NCI-H1105 (cell line): ENCODE measurements at places on chromosomes 16 and 17.

GRCh38 chr17:9187828-9188227, 166.5 kb downstream of the NTN1 start:
- no peak for DNase-seq

DNA sequence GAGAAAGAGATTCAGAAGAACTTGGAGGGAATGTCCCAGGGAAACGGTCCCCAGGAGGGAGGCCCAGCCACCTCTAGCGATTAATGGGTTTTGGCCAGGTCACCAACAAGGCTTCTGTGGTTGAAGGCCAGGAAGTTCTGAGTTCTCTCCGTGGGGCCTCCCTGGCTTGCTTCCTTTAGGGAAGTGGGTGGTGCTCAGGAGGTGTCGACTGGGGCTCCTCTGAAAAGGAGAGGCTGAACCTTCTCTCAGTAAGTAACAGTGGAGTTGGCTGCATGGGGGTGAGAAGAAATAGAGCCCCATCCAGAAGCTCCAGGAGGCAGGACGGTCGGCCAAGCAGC, 77.1 kb upstream of the GSE1 start:
- no peak for DNase-seq

DNA sequence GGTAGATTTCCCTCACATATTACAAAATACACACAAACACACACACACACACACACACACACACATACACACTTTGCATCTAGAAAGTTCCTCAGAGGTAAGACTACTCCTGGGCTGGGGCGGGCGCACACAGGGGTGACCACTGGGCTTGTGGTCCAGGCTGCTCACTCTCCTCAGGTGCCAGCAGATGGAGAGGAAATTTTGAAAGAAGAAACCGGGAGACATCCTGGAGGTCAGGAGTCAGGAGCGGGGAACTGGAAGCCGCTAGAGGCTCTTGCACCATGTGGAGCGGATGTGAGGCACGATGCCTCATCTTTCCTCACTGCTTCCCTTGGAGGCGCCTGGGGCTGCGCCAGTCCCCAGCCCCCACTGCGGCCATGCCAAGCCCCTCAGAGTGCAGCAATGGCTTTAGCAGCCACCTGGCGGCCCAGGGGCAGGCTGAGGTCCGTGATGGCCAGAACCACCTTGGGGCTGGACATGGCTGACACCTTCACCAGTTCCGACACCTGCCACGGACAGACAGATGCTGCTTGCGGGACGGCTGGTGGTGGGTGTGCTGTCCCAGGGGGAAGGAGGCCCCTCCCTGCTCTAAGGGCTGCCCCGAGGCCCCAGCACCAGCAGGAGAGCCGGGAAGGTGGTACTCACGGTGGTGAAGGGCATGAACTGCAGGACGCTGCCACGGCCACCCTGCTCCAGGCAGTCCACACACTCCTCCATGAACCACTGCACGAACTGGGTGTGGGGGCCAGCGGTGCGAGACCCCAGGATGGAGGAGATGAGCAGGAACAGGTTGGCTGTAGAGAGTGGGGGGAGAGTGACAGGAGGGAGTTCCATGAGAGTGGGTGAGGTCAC, 4.1 kb downstream of the CSF3 start:
- no peak for DNase-seq

DNA sequence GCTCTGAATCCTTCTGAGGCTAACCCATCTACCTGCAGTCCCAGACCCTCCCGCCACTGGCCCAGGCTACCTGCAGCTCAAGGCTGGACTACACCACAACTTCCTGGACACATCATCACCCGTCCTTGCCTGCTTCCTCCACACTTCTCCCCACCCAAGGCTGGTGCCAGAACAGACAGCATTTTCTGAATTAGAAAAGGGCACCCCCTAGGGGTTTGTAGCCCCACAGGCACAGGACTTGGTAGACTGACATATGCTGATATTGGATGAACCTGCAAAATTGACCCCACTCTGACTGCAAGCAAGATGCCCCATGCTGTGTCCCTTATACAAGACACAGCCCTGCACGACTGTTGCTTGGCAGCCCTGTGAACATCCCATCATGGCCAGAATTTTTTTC, 271.5 kb upstream of the C16orf82 start:
- DNase-seq, result no peak

DNA sequence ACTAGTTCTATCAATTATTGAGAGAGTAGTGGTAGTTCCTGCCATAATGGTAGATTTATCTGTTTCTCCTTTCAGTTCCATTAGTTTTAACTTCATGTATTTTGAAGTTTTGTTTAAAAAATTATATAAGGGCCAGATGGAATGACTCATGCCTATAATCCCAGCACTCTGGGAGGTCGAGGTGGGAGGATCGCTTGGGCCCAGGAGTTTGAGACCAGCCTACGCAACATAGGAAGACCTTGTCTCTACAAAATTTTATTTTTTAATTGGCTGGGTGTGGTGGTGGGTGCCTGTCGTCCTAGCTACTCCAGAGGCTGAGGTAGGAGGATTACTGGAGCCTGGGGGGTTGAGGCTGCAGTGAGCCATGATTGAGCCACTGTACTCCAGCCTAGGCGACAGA, 14.1 kb upstream of the UBTF start:
- DNase-seq, result no peak

GRCh38 chr17:78127888-78128550, 536 bp downstream of the TMC6 start:
- no peak for DNase-seq

DNA sequence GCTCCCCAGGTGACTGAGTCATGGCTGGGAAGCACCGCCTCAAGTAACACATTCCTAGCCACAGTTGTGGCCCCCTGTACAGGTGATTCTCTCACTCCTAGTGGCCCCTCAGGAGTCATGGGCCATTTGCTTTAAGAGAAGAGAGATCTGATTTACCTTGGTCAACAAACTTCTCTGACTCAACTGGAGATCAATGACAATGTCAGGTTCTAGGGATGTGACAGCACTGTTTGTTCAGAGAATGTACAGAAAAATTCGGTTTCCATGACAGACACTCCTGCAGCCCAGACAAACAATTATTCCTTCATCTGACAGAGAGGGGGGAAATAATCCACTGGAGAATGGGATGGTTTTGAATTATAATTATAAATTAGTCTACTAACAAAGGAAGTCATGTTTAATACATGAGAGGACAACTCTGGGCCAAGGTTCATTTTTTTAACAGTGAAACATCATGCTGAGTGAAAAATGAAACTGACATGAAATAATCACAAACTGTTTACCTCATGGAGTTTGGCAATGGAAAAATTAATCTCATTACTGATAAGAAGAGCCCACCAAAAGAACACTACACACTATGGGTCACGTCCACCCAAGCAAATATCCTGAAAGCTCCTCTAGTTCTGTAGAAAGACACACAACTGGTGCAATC, 9.7 kb downstream of the ERN1 start:
- no peak for DNase-seq

GRCh38 chr16:58284469-58284868, 10.4 kb downstream of the PRSS54 start:
- DNase-seq, result no peak

DNA sequence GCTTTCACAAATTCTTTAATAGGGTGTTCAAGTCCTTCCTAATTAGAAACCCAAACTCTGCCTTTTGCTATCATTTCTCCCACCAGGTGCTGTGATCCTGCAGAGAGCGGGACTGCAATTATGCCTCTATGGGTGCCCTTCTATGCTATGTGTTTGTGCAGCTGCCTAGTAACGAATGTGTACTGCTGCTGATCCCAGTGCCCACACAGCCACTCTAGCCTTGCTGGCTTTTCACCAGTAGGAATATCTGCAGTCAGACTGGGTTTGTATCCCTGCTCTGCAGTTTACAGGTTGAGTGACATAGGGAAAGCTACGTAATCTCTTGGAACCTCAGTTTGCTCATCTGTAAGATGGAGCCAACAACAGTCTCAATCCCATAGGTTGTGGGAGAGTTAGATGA, 179.6 kb upstream of the IRX3 start:
- no peak for DNase-seq

GRCh38 chr17:81130385-81131361, 34.6 kb upstream of the PVALEF start:
- DNase-seq, result no peak

DNA sequence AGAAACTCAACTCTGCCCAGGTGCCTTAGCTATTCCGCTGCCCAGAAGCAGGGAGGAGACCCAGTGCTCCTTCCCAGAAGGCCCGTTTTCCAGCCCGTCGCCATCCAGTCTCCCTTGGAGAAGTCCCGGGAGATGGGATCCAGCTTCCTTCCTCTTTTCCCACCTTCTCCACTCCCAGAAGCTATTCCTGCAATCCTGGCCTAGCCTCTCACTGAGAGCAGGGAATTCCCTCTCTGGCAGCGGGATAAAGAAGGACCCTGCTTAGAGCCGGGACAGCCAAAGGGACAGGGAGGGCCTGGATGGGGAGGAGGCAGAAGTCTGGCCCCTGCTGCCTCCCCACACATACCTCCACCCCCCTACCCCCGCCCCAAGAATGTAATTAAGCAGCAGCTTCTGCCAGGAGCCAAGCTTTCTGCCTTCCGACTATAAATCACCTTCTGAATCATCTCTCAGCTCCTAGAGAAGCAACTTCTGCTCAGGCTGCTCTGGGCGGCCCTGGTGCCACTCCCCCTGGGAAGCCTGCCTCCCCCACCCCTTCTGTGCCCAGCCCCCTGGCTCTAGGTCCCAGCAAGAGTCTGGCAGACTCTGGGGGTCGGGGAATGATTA, 6.4 kb downstream of the WNT3 start:
- DNase-seq, result no peak

GRCh38 chr16:14020141-14020540, 51.0 kb upstream of the MRTFB start:
- no peak for DNase-seq

DNA sequence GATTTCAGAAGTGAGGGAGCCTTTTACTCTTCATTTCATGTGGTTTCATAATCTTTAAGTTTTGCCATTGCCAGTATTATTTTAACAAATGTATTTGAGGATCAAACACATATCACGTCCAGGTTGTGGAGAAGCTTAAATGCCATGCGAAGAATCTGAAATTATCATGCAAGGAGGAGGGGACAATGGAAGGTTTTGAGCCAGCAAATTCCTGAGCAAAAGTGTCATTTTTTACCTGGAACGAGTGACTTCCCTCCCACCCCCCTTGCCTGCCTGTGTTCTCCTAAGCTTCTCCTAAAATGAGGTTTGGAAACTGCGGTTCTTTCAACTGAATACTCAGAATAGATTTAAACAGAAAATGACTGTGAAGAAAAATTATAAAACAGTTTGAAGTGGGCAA, 77.6 kb downstream of the C16orf95 start:
- no peak for DNase-seq

GRCh38 chr17:75549246-75550138, 24.0 kb downstream of the LLGL2 start:
- peak; percentile 43 for DNase-seq

- no peak for DNase-seq
These were observed 201.1 kb upstream of the MAF start for GRCh38 chr16:79801646-79802045.

GRCh38 chr17:77144227-77144626, 3.5 kb downstream of the SEC14L1 start:
- DNase-seq, result peak; percentile 28

GRCh38 chr17:38890410-38890746, 20.5 kb downstream of the LASP1 start:
- DNase-seq, result no peak

DNA sequence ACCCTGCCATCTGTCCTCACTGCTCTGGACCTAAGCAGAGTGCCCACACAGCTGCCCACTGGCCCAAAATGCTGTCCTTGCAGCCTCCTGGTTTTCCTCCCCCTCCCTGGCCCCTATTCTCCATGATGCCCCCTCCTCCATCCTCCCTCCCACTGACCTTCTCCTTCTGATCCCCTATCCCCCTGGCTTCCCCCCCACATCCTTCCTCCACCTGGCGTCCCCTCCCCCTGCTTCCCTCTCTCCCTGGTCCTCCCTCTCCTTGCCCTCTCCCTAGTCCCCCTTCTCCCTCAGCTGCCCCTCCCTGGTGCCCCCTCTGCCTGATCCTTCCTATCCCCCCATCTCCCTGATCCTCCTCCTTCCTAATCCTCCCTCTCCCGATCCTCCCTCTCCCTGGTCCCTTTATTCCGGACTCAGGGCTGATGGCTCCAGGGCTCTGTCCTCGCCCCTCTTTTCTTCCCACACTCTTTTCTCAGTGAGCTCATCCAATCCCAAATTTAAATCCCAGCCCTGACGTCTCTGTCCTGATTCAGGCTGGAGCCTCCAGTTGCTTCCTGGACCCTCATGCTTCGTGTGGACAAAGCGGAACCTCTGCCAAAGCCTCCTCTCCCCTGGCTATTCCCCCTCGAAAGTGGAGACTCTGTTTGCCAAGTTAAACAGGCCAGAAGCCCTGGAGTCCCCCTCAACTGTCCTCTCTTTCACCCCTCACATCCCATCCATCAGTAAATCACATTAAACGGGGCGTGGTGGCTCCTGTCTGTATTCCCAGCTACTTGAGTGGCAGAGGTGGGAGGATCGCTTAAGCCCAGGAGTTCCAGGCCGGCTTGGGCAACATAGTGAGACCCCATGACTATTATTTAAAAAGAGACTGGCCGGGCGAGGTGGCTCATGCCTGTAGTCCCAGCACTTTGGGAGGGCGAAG, 18.1 kb upstream of the RHBDF2 start:
- no peak for DNase-seq

GRCh38 chr17:31788956-31789355, 70.1 kb downstream of the COPRS start:
- no peak for DNase-seq

DNA sequence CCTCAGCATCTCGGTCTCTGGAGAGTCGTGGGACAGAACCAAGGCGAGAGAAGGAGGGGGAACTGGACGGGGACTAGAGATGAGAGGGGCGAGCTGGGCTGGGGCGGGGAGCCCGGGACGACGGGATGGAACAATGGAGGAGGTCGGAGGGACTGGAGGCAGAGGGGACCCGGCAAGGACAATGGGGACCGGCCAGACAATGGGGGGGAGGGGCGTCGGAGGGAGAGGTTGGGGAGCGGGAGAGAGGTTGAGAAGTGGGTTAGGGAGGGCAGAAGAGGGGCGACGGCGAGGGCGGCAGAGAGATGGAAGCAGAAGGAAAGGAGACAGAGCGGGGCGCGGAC, 719 bp downstream of the NGFR start:
- no peak for DNase-seq

- peak; percentile 83 for DNase-seq
These were observed 2.9 kb upstream of the SRCIN1 start for GRCh38 chr17:38608648-38609047.

- no peak for DNase-seq
These were observed 38.9 kb upstream of the RPL38 start for GRCh38 chr17:74164446-74165045.

DNA sequence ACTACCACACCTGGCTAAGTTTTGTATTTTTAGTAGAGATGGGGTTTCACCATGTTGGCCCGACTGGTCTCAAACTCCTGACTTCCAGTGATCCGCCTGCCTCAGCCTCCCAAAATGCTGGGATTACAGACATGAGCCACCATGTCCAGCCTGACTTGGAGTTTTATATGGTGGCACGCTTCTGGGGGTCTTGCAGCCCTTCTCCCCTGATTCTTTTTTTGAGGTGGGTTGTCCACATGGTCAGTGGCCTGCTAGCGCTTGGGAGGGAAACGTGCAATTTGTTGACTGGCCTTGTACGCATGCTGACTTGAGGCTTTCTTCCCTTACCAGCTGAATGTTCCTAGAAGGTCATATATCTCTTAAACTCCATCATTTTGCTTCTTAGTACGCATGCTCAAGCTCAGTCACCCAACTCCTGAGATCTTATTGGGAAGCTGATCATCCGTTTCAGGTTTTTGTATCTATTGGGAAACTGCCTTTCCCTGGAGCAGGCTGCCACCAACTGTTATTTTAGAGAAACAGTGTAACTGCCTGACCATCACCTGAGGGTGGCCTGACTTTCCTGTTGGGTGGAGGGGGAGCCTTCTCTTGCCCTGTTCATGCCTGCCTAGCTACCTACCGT, 13.7 kb upstream of the LDHD start:
- no peak for DNase-seq
